Natural killer cell (primary cell): ENCODE measurements at places on chromosomes 4 and X. TPM values are rescaled to one million over a fixed set of nuclear protein-coding genes. Genes with fewer than 3 reads are reported as not detected.
A peak's percentile ranks its signal among the peaks of the same experiment; 100 is the strongest.

DNA sequence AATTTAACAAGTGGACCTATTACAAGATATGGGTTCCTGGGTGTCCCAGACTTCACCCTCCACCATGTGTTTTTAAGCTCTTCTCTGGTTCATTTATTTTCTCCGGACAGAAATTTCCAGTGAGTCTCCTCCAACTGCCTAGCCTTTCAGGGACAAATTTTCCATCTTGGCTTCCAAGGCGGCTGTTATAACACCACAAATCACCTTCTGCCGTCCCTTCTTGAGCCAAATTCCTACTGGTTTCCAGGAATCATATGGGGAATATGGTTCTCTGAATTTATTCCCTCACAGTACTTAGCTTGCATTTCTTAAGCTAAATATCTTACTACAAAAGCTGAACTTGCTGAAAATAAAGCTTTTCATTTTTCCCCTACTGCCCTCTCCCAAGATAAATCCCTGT, 18.8 kb downstream of the NEXMIF start:
- H3K36me3 ChIP-seq: no peaks in the 10 kb centered on the region
- no peak overlapping the region for H3K27ac ChIP-seq
- H3K4me3 ChIP-seq: no peak overlapping the region
- no peaks in the 10 kb centered on the region for H3K27me3 ChIP-seq
- DNase-seq: no peak
- H3K4me1 ChIP-seq: no peaks in the 10 kb centered on the region

GRCh38 chr4:14465507-14465906, 536.8 kb upstream of the CPEB2 start:
- no peak overlapping the region for H3K4me3 ChIP-seq
- no peaks in the 10 kb centered on the region for H3K4me1 ChIP-seq
- H3K27ac ChIP-seq: no peak overlapping the region
- DNase-seq: no peak
- no peaks in the 10 kb centered on the region for H3K27me3 ChIP-seq
- H3K36me3 ChIP-seq: no peaks in the 10 kb centered on the region

GRCh38 chrX:106404512-106404911, 207.3 kb upstream of the RADX start:
- H3K27me3 ChIP-seq: no peaks in the 10 kb centered on the region
- no peak overlapping the region for H3K4me3 ChIP-seq
- DNase-seq: no peak
- H3K27ac ChIP-seq: no peak overlapping the region
- no peaks in the 10 kb centered on the region for H3K4me1 ChIP-seq
- no peaks in the 10 kb centered on the region for H3K36me3 ChIP-seq

DNA sequence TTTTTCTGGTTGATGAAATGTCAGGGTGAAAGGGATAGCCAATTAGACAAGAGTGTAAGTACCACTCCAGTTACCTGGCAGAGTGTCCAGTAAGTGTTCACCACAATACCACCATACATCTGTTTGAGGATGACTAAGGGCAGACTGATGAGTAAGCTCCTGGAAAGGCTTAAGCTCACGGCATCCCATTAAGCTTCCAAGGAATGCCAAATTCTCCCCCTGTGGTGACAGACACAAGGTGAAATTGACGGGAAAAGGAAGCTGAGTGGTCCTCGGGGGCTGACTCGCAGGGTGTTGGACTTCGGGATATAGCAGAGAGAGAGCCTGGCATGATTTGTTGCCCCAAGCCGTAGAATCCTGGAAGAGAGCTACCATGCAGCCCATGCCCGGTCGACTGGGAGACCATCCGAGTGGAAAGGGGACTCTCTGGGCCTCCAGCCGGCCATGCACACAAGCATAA, 7.6 kb upstream of the BST1 start:
- H3K27me3 ChIP-seq: no peaks in the 10 kb centered on the region
- no peak overlapping the region for H3K4me3 ChIP-seq
- no peaks in the 10 kb centered on the region for H3K36me3 ChIP-seq
- no peak for DNase-seq
- H3K4me1 ChIP-seq: no peaks in the 10 kb centered on the region

DNA sequence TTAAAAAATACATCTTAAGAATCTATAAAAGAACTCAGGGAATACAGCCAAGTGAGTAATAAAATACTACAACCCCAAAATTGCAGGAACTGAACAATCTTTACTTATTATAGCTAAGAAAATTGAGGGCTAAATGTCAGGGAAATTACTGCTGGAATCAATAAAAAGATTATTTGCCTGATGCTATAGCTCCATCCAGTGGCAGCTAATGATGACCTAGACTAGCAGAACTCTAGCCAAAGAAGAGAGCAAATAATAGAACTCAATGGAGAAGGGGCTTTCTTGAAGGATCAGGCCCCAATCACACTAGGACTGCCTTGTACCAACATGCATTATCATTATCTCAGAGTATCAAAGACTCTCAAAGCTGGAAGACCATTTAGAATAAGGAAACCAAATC, 85.0 kb upstream of the FAM241A start:
- H3K36me3 ChIP-seq: no peaks in the 10 kb centered on the region
- H3K27ac ChIP-seq: no peak overlapping the region
- no peaks in the 10 kb centered on the region for H3K4me1 ChIP-seq
- no peak overlapping the region for H3K4me3 ChIP-seq

- H3K27me3 ChIP-seq: no peaks in the 10 kb centered on the region
- no peaks in the 10 kb centered on the region for H3K36me3 ChIP-seq
- H3K27ac ChIP-seq: no peak overlapping the region
- no peak for DNase-seq
- H3K4me3 ChIP-seq: no peak overlapping the region
- H3K4me1 ChIP-seq: peaks cover 10% of the 10 kb centered on the region
These were observed 162.5 kb downstream of the AFAP1 start for GRCh38 chr4:7777017-7777710.

GRCh38 chrX:7146020-7146702, 1.4 kb upstream of the STS start:
- no peaks in the 10 kb centered on the region for H3K27me3 ChIP-seq
- H3K36me3 ChIP-seq: no peaks in the 10 kb centered on the region
- H3K4me3 ChIP-seq: no peak overlapping the region
- peaks cover 9% of the 10 kb centered on the region for H3K4me1 ChIP-seq

DNA sequence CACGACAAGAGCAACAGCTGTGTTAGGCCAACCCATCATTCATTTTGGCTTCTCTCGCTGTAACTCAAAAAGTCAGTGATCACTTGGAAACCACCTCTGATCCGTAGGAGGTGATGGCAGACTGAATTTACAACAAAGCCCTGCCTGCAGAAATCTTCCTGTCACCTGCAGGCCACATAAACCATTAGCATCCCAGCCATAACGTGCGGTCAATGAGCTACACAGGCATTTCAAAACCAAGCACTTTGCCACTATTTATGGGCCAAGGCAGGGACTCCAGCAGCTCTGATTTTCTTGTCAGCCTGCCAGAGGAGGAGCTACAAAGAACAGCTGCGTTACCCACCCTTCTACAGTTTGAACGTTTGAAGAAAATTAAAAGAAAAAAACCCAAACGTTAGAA, 228.1 kb upstream of the PPARGC1A start:
- H3K4me3 ChIP-seq: no peak overlapping the region
- no peak overlapping the region for H3K27ac ChIP-seq
- no peak for DNase-seq
- no peaks in the 10 kb centered on the region for H3K36me3 ChIP-seq

DNA sequence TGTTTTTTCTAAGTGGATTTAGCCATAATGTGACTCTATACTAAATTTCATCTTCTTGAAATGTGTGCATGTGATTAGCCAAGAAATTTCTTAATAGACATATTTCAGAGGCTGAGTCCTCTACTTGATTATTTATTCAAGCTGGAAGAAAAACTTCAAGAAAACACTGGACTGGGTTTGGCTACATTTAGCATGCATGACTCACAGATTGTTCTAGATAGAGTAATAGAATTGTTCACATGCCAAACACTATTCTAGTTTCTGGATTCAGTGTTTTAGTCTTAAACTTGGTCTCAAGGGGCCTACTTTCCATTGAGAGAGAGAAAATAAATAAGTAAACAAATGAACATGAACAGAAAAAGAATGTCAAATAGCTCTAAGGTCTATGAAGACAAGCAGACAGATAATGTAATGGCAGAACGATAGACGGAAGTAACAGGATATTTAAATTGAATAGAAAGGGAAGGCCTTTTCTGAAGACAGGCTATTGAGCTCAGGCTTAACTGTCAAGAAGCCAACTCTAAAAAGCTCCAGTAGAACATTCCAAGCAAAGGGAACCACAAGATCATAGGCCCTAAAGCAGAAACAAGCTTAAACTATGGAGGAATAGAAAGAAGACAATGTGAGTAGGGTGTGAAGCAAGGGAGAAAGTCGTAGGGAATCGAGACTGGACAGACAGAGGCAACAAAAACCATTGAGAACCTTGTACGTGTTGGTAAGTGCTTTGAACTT, 104.6 kb downstream of the TMEM144 start:
- DNase-seq: no peak
- no peaks in the 10 kb centered on the region for H3K36me3 ChIP-seq
- H3K27ac ChIP-seq: no peak overlapping the region
- no peaks in the 10 kb centered on the region for H3K4me1 ChIP-seq

- H3K4me1 ChIP-seq: no peaks in the 10 kb centered on the region
- H3K36me3 ChIP-seq: no peaks in the 10 kb centered on the region
- DNase-seq: no peak
- no peak overlapping the region for H3K4me3 ChIP-seq
These were observed 346.6 kb upstream of the TENM3 start for GRCh38 chr4:181896614-181897013.

- no peak overlapping the region for H3K27ac ChIP-seq
- H3K4me3 ChIP-seq: no peak overlapping the region
- H3K36me3 ChIP-seq: no peaks in the 10 kb centered on the region
- DNase-seq: no peak
These were observed 22.8 kb downstream of the C4orf54 start for GRCh38 chr4:99634742-99635360.

- DNase-seq: no peak
- no peak overlapping the region for H3K4me3 ChIP-seq
- no peaks in the 10 kb centered on the region for H3K4me1 ChIP-seq
- H3K27ac ChIP-seq: peak overlapping the region; percentile 63
- H3K36me3 ChIP-seq: no peaks in the 10 kb centered on the region
- H3K27me3 ChIP-seq: no peaks in the 10 kb centered on the region
These were observed 132.7 kb downstream of the ARHGAP24 start for GRCh38 chr4:85607624-85608023.

DNA sequence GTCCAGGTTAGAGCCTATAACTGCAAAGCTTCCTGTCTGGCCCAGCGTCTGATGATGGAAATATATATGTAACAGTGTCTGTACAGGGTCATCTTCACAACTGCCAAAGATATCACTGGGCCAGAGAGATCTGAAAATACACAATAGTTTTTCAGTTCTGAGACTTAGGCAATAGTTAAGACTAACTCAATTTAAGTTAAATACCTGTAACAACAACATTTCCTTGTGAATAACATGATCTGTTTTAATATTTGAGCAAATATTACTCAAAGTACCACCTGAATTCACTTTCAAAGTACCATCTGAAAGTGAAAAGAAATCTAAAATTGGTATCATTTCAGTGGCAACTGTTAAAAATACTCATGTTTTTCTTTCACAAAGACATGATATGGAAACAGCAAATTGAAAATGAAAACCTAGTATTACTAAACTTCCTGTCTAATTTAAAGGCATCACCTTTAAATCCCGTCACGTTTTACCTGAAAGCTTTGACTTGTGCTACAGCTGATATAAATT, 9.6 kb downstream of the ZAR1 start:
- no peaks in the 10 kb centered on the region for H3K27me3 ChIP-seq
- H3K4me3 ChIP-seq: no peak overlapping the region
- H3K4me1 ChIP-seq: no peaks in the 10 kb centered on the region
- DNase-seq: no peak
- peaks cover 54% of the 10 kb centered on the region for H3K36me3 ChIP-seq

DNA sequence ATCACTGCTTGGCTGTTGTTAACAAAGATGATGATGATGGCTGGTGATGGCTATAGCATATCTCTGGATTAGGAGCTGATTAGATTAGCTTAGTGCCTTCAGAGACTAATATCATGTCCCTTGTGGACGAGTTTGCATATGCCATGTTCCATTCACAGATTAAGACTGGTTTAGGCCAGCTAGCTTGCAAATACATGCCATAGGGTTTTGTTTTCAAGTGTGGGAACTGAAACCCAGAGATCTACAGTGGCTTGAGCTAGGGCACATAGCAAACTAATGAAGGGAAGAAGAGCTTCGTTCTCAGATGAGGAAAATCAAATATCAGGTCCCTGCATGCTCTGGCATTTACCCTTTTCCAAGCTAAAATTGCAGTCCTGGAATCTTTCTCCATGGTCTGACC, 492.3 kb downstream of the MAGEE1 start:
- no peaks in the 10 kb centered on the region for H3K36me3 ChIP-seq
- no peaks in the 10 kb centered on the region for H3K4me1 ChIP-seq
- no peak for DNase-seq
- H3K27ac ChIP-seq: no peak overlapping the region

GRCh38 chr4:168833881-168834280, 176.2 kb downstream of the CBR4 start:
- peaks cover 24% of the 10 kb centered on the region for H3K27me3 ChIP-seq
- no peak for DNase-seq
- H3K4me1 ChIP-seq: peaks cover 20% of the 10 kb centered on the region
- H3K36me3 ChIP-seq: no peaks in the 10 kb centered on the region

- no peak overlapping the region for H3K4me3 ChIP-seq
- no peaks in the 10 kb centered on the region for H3K36me3 ChIP-seq
- no peak overlapping the region for H3K27ac ChIP-seq
- DNase-seq: no peak
These were observed 144.3 kb upstream of the PAQR3 start for GRCh38 chr4:79083406-79084010.

- no peak for DNase-seq
- no peak overlapping the region for H3K4me3 ChIP-seq
- no peak overlapping the region for H3K27ac ChIP-seq
- no peaks in the 10 kb centered on the region for H3K4me1 ChIP-seq
These were observed 364.7 kb downstream of the PCDH7 start for GRCh38 chr4:31084806-31085416.

- no peak overlapping the region for H3K27ac ChIP-seq
- no peaks in the 10 kb centered on the region for H3K27me3 ChIP-seq
- no peaks in the 10 kb centered on the region for H3K36me3 ChIP-seq
These were observed 516.7 kb upstream of the SLIT2 start for GRCh38 chr4:19735012-19735411.

GRCh38 chr4:28469387-28469786, 1608.7 kb downstream of the STIM2 start:
- H3K36me3 ChIP-seq: no peaks in the 10 kb centered on the region
- no peak overlapping the region for H3K27ac ChIP-seq
- no peak overlapping the region for H3K4me3 ChIP-seq
- no peak for DNase-seq
- no peaks in the 10 kb centered on the region for H3K4me1 ChIP-seq
- no peaks in the 10 kb centered on the region for H3K27me3 ChIP-seq

Gene NUDT10
- not detected for total RNA-seq

Gene TRAM1L1
- not detected for total RNA-seq

Gene YTHDC1
- total RNA-seq: 225 TPM

Gene ALAS2
- total RNA-seq: not detected

Gene TRIM60
- not detected for total RNA-seq

Gene MAGEA2
- not detected for total RNA-seq

Gene PLXNB3
- total RNA-seq: 1.2 TPM

Gene SOWAHD
- total RNA-seq: not detected

Gene LDOC1
- 5.2 TPM for total RNA-seq

Gene SYN1
- total RNA-seq: not detected

Gene HS3ST1
- total RNA-seq: not detected

Gene LRAT
- not detected for total RNA-seq

Gene DAPP1
- 6.8 TPM for total RNA-seq

Gene RBM47
- 2.0 TPM for total RNA-seq

Gene HELT
- total RNA-seq: not detected

Gene LDB2
- 13.6 TPM for total RNA-seq

Gene BEND2
- 0.48 TPM for total RNA-seq

Gene GAGE12G
- not detected for total RNA-seq

Gene VCX2
- total RNA-seq: not detected

Gene CDS1
- total RNA-seq: not detected

Gene C4orf36
- not detected for total RNA-seq
